Left ventricle myocardium superior (tissue), 1 donor: ENCODE measurements at places on chromosomes 2 and 18. TPM values are rescaled to one million over a fixed set of nuclear protein-coding genes. Genes with fewer than 3 reads are reported as not detected.

The STEAP3 gene
- total RNA-seq: 11.8 TPM

The MYOM1 gene
- 724 TPM for total RNA-seq

The SERPINB5 gene
- not detected for total RNA-seq

- DNase-seq: no peak
Measured at GRCh38 chr2:27664154-27664574, 475 bp downstream of the SLC4A1AP start.

- no peak for DNase-seq
Measured at GRCh38 chr2:19367326-19367725, 8.9 kb upstream of the OSR1 start.

DNA sequence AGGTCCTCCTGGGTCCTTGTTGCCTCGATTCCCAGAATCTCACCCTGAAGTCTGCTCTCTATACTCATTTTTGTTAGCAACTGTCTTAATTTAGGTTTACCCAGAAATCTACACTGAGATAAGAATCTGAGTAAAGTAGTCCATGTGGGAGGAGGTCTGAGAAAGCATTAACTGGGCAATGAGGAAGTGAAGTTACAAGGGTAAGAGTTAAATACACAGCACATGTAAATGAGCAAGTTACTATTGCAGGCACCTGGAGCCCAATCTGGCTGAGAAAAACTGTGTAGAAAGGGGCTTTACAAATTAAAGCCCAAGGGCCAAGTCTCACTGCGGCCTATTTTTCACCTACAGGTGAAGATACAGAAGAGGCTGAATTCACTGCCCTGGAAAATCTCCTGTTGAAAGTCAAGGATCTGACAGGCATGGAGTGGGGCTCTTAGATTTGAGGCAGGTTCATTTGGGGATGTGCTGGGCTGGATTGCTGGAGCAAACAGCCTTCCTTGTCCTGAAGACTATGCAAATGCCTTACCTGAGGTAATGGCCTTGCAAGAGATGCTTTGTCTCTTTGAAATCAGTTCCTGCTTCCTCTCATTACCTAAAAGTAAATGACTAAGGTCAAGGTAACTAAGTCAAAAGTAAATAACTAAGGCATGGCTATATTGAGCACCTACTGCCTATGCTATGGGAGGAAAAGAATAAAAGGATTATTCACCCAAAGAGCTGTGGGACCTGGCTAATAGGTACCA, 84.4 kb upstream of the DYNAP start:
- DNase-seq: no peak
